Erythroblast (primary cell): ENCODE measurements at places on chromosomes 3 and 15.

DNA sequence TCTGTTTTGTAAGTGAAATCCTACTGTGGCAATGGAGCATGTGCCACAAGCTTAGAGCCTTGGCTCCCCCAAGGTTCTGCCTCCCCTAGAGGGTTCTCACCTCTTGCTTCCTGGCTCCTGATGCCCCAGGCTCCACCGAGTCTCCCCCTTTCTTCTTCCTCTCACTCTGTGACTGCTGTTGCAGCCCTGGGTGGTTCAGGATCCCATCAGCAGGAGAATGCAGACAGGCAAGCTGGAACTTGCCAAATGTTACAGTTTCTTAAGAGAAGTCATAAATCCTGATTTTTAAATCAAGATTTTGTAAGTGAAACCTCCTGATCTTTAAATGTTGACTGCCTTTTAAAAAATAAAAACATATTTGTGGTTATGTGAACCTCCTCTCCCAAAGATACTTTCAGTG lies 133.9 kb downstream of the CCNL1 start:
- DNase-seq = no peak

GRCh38 chr15:100198442-100198841 lies 143.3 kb downstream of the ADAMTS17 start:
- DNase-seq = no peak

DNA sequence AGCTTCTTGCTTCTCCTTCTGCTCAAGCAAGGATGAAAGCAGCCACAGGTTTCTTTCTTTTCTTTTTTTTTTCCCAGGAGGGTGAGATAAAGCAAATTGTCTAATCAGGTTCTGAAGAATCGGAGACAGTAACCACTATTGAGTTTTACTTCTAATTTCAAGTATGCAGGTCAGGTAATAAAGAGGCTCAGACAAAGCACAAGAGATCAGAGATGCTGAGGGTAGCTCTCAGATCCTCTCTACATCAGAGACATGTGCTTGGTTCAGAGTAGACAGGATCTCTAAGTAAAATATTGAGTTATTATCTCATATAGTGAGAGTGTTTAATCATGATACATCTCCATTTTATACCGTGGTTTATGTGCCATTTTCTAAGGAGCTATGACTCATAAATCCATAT lies 168.5 kb downstream of the NFKBIZ start:
- no peak for DNase-seq

GRCh38 chr3:118151164-118151563 lies 883.5 kb downstream of the IGSF11 start:
- DNase-seq = no peak

DNA sequence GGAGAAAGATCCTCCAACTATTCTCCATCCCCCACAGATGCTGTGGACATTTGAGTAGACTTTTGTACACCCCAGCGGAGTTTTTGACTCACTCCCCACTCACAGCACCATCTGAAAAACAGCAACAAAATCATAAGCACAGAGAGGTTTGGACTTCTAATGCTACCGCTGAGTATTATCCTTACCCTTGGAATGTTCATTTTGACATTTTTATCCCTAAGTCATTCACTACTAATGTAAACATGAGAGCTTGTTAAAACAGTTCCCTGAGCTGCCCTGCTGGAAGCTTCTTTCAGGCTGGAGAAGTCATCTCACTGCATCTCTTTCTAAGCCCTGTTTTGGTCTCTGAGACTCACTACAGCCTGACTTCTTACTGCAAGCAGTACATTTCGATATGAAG lies 1045.9 kb downstream of the MCTP2 start:
- no peak for DNase-seq

DNA sequence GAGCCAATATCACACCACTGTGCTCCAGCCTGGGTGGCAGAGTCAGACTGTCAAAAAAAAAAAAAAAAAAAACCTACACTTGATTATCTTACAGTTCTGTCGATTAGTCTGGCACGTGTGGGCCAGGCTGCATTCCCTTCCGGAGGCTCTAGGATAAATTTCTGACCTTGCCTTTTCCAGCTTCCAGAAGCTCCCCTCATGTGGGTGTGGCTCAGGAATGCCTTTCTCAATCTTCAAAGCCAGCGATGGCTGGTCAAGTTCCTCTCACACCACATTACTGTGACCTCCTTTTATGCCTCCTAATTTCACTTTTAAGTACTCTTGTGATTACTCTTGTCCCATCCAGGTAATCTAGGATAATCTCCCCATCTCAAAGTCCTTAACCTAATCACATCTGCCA lies 58.2 kb upstream of the DUT start:
- DNase-seq = no peak
